Activated CD8-positive, alpha-beta memory T cell treated with anti-CD3 and anti-CD28 coated beads for 1 hour (primary cell): ENCODE measurements at places on chromosomes 3 and 15.

- no peak for DNase-seq
These were observed 3.1 kb downstream of the NMNAT3 start for GRCh38 chr3:139674571-139675260.

GRCh38 chr15:31439328-31439727 lies 112.7 kb downstream of the KLF13 start:
- DNase-seq: no peak

- DNase-seq: no peak
These were observed 42.9 kb upstream of the MITF start for GRCh38 chr3:69696367-69696766.

DNA sequence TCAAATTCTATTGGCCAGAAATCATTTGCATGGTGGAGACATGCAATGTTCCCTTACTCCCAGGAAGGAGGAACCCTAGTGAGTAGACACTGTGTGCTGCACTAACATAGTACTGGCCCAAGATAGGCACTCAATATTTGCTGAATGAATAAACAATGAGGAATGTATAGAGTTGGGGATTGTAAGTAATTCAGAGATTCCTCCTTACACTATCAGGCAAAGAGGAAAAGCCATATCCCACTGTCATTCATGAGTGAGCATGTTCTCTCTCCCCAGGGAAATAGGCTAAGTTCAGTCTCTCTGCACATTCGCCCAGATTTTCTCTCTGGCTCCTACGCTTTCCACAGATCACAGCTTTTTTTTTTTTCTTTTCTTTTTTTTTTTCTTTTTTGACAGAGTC lies 154.9 kb upstream of the WNT5A start:
- DNase-seq: no peak

DNA sequence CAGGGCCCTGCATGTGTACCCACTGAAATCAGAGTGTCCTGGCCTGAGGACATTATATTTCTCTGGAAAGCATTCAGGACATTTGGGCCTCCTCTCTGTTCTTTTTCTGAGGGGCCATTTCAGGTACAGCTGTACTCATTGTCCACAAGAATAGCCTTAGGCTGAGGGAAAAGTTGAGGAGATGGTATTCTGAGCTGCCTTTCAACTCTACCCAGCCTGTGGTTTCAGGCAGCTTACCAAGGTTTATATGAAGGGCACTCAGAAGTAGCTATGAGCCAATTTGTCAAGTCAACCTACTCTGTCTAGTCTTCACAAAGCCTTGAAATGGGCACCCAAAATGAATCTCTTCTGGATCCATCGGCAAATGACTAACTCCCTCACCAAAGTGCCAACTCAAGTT lies 9.4 kb downstream of the ATP13A4 start:
- DNase-seq: no peak

GRCh38 chr15:37093480-37094332 lies 6.6 kb downstream of the MEIS2 start:
- DNase-seq: no peak

DNA sequence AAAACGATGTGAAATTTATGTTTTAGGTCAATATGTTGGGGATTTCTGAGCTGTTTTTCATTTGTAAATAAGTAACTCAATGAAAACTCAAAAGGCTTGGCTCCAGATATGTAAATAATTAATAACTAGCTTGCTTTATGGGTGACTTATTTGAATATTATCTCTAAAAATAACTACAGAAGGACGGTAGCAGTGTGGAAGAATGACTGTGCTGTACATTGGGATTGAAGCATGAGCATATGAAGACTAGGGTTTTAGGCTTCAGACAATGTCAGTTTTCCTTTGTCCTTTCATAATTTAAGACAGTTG lies 343.9 kb downstream of the GRM7 start:
- no peak for DNase-seq

- DNase-seq: no peak
These were observed 38.1 kb upstream of the IQSEC1 start for GRCh38 chr3:13111173-13111872.

DNA sequence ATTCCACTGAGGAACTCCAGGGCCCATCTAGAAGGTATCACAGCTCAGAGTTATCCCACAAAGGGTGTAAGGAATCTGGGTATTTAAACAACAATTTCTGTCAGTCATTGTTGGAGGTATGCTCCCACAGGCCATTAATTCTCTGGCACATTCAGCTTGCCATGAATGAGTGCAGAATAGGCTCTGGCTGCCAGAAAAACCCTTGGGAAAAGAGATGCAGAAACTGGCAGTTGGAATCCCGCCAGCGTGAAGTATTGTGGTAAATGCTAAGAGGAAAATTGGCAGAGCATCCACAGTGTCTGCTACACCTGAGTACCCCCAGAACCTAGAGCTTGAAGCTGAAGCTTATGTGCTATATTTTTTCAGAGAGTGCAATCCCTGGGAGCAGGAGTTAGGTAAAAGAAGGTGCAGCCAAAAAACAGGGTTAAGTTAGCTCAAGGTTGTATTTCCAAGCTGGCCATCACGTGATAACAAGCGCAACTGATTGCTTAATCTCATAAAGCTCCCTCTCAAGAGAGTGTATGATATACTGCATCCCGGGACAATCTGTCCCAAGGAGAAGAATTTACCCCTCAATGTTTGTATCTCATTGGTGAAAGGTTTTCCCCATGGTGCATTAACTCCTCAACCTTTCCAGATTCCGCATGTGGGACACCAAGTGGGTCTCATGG lies 94.2 kb upstream of the ACP3 start:
- DNase-seq: no peak

DNA sequence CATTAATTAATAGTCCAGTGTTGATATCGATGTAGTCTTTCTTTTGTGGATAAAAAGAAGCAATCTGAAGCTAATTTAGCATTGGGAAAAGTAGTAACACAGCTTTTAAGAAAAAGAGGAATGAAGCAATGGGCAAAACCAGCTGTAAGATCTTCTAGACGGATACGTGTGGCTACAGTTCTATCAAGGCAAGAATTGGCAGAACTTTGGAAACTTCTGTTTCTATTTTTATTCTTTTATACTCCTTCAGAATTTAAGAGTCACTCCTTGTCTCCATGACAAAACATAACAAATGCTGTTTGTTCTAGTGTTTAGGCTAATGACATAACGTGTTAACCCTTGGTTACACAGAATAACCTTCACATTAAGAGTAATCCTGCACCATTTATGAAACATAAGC lies 289.2 kb downstream of the ROBO2 start:
- no peak for DNase-seq

- DNase-seq: no peak
These were observed 16.1 kb upstream of the RAD54L2 start for GRCh38 chr3:51522273-51522962.

- DNase-seq: no peak
These were observed 68.1 kb upstream of the DLG1 start for GRCh38 chr3:197366301-197367044.

DNA sequence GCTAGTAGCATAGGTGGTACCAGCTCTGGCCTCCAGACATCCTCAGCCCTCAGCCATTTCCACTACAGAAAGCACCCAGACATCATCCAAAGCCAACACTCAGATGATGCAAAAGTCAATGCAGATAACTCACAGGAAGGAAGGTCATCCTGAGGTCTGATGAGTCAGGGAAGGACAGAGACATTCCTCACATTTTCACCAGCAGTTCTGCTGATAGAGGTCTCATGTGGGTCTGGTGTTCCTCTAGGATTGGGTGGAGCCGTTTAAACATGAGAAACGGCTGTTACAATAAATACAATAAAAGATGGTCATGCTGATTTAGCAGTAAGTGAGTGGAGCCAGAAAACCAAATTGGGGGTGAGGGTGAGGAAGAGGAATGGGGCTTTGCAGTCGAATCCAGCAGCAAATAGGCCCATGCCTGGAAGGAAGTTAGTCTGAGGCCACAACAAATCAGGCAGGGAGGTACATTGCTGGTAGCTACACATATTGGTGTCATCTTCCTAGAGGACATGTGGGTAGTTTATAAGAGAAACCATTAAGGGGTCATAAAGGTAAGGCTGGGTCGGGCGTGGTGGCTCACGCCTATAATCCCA lies 33.3 kb upstream of the FLNB start:
- no peak for DNase-seq

GRCh38 chr3:168051070-168051469 lies 44.7 kb downstream of the GOLIM4 start:
- DNase-seq: no peak

DNA sequence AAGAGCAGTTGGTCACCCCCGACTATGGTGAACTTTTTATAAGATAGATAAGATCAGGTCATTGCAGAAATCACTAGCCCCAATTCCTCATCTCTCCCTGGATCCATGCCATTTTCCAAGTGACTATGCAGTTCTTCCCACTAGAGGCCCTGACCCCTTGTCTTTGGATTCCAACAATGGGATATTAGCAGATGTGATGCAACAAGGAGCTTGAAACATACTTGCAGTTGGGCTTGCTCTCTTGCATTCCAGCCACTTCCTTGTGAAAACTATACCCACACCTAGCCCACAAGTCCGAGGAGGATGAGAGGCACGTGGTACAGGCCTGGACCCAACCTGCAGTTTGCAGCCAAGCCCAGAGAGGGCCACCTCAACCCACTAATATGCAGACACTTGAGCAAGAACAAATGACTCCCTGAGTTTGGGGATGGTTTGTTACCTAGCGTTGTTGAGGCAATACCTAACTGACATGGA lies 60.6 kb downstream of the SUCLG2 start:
- DNase-seq: no peak

DNA sequence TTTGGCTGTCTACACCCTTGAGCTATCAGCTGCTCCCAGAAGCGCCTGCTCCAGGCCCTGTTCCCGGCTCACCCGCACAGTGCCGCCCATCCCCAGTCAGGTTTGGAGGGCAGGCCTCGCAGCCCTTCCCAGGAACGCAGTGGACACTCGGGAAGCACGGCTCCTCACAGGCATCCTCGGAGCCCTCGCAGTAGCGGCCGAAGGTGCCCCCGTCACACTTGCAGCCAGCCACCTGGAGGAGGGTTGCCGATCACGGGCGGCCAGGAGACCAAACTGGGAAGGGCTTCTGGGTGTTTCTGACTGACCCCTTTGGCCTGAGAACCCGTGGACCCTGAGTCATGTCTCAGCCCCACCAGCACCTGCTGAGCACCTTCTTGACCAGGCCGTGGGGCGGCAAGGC lies 33.4 kb downstream of the MUC20 start:
- DNase-seq: no peak

GRCh38 chr3:163745204-163745603 lies 1333.1 kb downstream of the SI start:
- DNase-seq: no peak

- DNase-seq: no peak
These were observed 48.7 kb downstream of the NUP210 start for GRCh38 chr3:13371100-13372075.

DNA sequence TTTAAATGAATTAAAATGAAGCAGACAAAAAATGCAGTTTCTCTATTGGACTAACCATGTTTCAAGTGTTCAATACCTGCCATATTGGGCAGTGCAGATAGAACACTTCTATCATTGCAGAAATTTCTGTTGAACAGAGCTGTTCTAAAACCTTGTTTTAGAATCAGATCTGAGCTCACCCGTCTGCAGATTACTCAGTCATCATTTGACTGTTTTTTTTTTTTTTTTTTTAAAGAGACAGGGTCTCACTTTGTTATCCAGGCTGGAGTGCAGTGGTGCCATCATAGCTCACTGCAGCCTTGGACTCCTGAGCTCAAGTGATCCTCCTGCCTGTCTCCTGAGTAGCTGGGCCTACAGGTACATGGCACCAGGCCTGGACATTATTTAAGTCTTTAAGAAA lies 128.7 kb downstream of the APBA2 start:
- DNase-seq: no peak

DNA sequence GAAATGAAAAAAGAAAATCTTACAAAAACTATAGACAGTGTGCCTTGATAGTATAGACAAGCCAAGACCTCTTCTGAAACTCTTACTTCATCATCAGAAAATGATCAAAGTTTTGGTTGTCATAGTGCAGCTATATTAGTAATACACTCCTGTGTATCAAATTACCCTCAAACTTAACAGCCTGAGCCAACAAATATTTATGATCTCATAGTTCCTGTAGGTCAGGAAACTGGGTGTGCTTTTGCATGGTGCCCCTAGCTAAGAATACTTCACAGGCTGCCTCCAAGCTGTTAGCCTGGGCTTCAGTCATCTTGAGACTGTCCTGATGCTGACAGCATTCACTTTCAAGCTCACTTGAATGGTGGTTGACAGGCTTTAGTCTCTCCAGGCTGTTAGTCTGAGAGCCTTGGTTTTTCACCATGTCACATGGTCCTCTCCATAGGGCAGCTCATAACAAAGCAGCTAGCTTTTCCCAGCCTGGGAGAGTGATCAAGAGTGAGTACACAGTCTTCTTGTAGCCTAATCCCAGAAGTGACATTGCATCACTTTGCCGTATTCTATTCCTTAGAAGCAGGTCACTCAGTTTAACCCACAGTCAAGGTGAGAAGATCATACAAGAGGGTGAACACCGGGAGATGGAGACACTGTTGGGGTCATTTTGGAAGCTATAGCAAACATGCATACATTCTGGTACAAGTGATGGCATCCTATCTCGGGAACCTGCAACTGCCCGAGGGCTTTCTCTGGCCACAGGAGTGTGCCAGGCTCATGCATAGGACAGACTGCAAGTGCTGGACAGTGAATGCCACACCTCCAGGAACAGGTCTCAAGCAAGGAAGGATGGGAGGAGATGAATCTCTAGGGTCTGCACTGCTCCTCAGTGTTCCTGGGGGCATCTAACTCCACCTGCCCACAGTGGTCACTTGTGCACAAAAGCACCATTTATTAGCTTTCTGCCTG lies 173.4 kb upstream of the CADPS start:
- DNase-seq: no peak

- DNase-seq: no peak
These were observed 6.4 kb downstream of the CADM2 start for GRCh38 chr3:84965141-84965540.

- no peak for DNase-seq
These were observed 50.6 kb downstream of the CMSS1 start for GRCh38 chr3:99868311-99868646.

DNA sequence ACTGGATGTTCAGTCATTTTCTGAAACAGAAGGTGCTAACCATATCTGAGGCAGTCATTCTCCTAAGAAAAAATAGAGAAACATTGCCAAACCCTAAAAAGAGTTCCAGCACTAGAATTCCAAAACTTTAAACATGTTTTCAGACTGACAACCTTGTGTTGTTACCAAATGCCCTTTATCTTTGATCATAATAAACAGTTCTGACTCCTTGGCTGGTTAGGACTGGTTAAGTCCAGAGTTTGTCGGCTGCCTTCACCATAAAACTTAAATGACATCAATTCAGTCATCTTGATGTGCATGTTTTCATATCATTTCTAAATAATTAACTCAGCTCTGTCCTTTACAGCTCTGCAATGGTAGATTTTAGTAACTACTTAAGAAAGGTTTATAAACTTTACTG lies 68.0 kb downstream of the COL8A1 start:
- DNase-seq: no peak

GRCh38 chr3:112685956-112686799 lies 45.2 kb upstream of the CCDC80 start:
- DNase-seq: no peak

GRCh38 chr3:71225002-71225684 lies 358.4 kb downstream of the FOXP1 start:
- no peak for DNase-seq

GRCh38 chr3:19190126-19190525 lies 41.8 kb downstream of the KCNH8 start:
- no peak for DNase-seq
